ENCODE measurements at places on chromosomes 13 and 19. TPM values are rescaled to one million over a fixed set of nuclear protein-coding genes. Genes with fewer than 3 reads are reported as not detected.
A peak's percentile ranks its signal among the peaks of the same experiment; 100 is the strongest.

The BRCA2 gene
- 0.59 TPM for polyA plus RNA-seq

The LGALS7B gene
- polyA plus RNA-seq = not detected

The FSD1 gene
- 106 TPM for polyA plus RNA-seq

The ANGPTL8 gene
- 1.1 TPM for polyA plus RNA-seq

GRCh38 chr19:24071078-24071477, 15.9 kb upstream of the ZNF254 start:
- no peak for DNase-seq

The COL4A2 gene
- polyA plus RNA-seq = 79.8 TPM

The PNMA8B gene
- 21.3 TPM for polyA plus RNA-seq

The CA11 gene
- polyA plus RNA-seq = 189 TPM

DNA sequence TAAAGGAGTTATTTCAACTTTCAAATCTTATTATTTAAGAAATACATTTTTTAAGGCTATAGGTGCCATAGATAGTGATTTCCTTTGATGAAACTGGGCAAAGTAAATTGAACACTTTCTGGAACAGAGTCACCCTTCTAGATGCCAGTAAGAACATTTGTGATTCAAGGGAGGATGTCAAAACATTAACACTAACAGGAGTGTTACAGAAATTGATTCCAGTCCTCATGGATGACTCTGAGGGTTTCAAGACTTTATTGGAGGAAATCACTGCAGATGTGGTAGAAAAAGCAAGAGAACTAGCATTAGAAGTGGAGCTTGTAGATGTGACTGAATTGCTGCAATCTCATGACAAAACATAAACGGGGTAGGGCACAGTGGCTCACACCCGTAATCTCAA, 12.2 kb downstream of the KATNAL1 start:
- no peak for DNase-seq

GRCh38 chr13:31882794-31883193, 143.5 kb downstream of the RXFP2 start:
- DNase-seq = no peak

DNA sequence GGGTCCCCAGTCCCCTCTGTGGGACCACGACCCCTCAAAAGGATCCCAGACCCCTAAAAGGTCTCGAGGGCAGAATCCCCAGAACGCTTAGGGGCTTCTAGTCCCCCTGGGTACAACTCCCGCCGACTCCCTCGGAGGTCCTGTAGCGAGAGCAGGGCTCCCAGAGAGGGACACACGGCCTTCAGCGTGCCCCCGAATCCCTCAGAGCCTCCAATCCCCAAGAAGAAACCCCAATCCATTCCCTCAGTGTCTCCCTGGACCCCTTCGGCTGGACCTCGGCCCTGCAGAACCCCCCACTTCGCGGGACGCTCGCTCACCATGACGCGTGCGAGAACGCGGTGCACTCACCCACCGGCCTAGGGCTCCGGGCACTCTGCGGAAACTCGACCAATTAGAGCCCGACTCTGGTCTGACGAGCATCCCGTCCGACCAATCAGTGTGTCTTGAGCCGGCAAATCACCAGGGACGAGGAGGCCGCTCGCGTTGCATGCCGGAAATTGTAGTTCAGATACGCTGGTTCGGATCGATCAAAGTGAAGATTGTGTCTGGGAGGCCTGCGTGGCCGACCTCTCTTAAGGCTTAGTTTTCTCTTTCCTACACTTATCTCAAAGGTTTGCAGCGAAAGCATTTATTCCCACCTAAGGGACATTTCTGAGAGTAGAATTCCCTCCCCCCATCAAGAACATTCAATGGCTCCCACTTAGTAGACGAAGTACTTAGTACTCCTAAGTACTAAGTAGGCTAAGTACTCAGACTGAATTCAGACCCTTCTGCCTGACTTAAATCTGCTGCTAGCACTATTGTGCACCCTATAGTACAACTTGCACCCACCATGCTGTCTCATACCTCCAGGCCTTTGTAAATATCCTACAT, at the start of gene TMEM161A:
Gene TMEM161A (minus strand): TSS at position 370 of the 873 bp plus-strand sequence. CDS start 50 bp downstream, at position 320.
- DNase-seq = peak; percentile 98

DNA sequence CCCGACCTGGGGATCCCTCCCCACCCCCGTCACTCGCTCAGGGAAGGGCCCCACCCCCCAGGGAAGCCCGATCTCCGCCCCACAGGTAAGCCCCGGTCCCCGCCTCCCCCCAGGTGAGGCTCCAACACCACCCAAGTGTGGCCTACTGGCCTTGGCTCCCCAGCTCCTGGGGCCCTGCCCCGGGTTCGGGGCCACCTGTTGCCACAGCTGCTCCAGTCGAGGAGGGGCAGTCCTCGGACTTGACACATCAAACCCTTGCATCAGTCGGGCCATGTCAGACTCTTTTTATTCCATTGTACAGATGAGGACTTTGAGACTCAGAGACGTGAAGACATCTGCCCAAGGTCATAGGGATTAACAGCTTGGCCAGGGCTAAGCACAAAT, 512 bp downstream of the CC2D1A start:
- no peak for DNase-seq

The NKPD1 gene
- polyA plus RNA-seq = 0.42 TPM

DNA sequence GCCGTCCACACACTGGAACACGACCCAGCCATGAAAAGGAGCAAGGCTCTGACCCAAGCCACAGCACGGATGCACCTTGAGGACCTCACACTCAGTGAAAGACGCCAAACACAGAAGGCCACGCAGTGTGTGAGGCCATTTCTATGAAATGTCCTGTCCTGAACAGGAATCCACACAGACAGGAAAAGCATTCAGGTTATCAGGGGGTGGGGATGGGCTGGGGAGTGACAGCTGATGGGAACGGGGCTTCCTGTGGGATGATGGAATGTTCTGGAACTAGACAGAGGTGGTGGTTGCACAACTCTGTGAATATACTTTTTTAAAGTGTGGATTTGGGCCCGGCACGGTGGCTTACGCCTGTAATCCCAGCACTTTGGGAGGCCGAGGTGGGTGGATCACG, 30.6 kb downstream of the GPX4 start:
- no peak for DNase-seq

- peak; percentile 73 for DNase-seq
Observed at GRCh38 chr19:19540715-19541515, 2.9 kb downstream of the CILP2 start.

DNA sequence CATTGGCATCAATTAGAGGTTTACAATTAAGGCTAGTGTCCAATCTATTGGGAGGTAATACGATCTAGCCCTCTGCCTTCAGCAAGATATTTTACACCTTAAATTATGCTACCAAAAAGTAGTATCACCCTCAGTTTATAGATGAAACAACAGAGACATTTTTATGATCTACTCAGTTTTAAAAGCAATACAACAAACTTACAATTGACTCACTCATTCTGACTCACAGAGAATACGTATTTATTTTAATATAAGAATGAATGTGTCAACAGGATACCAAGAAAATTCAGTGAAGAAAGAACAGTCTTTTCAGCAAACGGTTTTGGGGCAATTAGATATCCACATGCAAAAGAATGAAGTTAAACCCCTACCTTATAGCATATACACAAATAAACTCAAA, 32.5 kb upstream of the STARD13 start:
- no peak for DNase-seq

GRCh38 chr13:63636316-63636993, 2220.8 kb upstream of the PCDH20 start:
- peak; percentile 26 for DNase-seq

The KLHL1 gene
- polyA plus RNA-seq = 0.12 TPM

- no peak for DNase-seq
Observed at GRCh38 chr13:25902455-25902854, 149.4 kb downstream of the SHISA2 start.

DNA sequence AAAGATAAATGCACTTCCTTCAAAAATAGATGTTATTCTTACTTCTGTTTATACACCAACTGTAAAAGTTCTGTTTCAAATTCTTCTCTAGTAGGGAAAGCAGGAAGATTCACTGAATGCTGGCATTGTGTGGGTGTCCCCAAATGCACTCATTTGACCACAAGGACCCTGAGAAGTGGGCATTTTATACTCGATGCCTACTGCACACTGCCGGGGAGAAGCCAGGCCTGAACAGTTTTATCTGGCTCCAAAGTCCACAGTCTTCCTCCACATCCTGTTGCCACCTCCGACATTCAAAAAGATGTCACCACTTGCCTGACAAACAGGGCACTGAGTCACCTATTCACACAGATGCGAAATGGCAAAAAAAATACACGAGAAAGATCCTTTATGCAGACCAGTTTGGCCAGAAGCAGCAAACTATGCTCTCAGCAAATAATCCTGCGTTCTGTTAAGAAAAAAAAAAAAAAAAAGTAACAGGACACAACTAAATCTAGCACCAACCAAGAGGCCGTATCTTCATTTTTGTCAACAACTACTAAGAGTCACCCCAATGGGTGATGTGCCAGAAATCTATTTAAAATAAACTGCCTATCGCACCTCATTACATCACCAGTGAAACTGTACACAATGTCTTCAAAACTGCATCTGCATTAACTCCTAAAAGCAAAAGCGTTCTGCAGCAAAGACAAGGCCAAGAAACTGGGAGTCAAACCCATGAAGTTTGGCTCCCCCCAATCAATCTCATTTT, 6.2 kb downstream of the ZC3H4 start:
- no peak for DNase-seq

DNA sequence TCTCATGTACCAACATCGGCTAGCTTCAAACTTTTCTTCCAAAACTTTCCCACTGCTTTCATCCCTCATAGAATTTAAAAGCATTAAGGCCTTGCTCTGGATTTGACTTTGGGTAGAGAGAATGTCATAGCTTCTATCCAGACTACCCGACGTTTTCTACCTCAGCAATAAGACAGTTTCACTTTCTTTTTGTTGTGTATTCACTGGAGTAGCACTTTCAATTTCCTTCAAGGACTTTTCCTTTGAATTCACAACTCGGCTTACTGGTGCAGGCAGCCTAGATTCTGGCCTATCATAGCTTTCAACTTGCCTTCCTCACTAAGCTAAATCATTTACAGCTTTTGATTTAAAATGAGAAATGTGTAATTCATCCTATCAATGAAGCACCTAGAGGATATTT, 420.4 kb upstream of the GPC6 start:
- DNase-seq = no peak

GRCh38 chr13:71752775-71753513, 114.1 kb downstream of the DACH1 start:
- DNase-seq = no peak

DNA sequence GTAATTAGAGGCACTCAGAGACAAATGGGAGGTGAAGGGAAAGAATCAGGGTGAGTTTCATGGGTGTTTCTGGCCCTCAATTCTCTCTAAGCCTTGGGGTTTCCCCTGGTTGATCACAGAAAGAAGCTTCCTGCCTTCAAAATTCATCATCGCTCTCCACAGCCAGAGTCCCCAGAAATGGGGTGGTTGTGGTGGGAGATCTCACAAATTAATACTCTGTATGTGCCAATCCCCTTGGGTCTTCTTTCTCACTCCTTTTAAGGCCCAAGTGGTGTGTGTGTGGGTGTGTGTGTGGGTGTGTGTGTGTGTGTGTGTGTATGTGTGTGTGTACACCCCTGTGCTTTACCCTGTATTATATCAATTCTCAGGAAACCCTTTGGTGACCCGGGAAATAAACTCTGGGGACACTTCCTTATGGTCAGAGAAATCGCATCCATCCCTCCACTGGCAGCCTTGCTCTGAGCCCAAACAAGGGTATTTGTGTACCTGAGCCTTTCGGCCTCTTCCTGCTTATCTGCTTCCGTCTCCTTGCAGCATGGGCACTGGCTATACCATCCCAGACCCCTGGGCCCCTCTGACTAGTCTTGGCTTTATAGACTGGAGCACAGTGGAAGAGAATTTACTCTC, 2.8 kb upstream of the FCGBP start:
- DNase-seq = no peak

DNA sequence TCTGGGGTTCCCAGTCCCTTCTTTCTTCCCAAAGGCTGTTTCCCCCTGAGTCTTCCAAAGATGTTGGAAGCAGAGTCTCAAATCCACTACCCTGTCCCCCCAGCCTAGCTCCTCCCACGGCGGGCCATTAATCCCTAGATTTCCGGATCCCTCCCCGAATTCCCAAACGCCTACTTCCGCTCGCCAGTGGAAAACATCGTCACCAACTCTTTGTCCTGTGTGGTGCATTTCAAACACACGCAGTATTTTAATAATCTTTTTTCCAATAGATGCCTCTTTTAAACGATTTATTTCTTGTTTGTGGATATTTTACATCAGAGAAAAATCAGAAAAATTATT, 610 bp downstream of the ZNF791 start:
- peak; percentile 90 for DNase-seq

The CABP5 gene
- not detected for polyA plus RNA-seq

- DNase-seq = no peak
Observed at GRCh38 chr13:112877976-112878955, 90.7 kb upstream of the MCF2L start.

DNA sequence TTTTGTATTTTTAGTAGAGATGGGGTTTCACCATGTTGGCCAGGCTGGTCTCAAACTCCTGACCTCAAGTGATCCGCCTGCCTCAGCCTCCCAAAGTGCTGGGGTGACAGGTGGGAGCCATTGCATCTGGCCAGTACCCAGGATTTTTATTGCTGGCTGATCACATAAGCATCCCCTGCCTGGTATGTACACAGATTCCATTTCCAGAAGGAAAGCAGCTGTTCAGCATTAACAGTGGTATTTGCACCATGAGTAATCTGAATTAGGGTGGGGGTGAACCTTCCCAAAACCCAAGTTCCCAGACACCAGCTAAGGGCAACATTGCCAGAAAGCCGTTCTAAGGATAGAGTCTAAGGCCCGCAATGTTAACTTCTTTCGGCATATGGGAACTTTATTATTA, 7.3 kb downstream of the ZNF555 start:
- DNase-seq = no peak

The KLK12 gene
- 0.51 TPM for polyA plus RNA-seq

The GNA15 gene
- polyA plus RNA-seq = 2.3 TPM

- no peak for DNase-seq
Observed at GRCh38 chr13:30735025-30735871, at the start of gene ALOX5AP. TSS of gene ALOX5AP (plus strand) at chr13:30735543. CDS start at chr13:30735606, 63 bp downstream.

The MED4 gene
- polyA plus RNA-seq = 33.4 TPM

GRCh38 chr13:25887962-25888655, 163.7 kb downstream of the SHISA2 start:
- no peak for DNase-seq

- DNase-seq = no peak
Observed at GRCh38 chr19:31145007-31145406, 204.2 kb downstream of the TSHZ3 start.

GRCh38 chr13:40329781-40330485, 336.5 kb downstream of the FOXO1 start:
- DNase-seq = no peak

DNA sequence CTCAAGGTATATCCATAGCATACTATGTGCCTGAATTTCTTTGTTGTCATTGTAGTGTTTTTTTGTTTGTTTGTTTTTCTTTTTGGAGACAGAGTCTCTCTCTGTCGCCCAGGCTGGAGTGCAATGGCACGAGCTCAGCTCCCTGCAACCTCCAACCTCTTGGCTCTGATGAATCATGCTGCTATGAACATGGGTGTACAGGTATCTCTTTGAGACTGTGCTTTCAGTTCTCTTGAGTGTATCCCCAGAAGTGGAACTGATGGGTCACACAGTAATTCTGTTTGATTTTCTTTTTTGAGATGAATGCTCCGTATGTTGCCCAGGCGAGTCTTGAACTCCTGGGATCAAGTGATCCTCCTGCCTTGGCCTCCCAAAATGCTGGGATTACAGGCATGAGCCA, 13.7 kb upstream of the SLC25A42 start:
- DNase-seq = no peak

GRCh38 chr19:35309481-35310279, 17.7 kb downstream of the MAG start:
- no peak for DNase-seq

The CGB3 gene
- not detected for polyA plus RNA-seq

The RHPN2 gene
- 94.0 TPM for polyA plus RNA-seq

All from brain (organoid and tissue), 16 donors.